NCI-H2171 (cell line): ENCODE measurements at places on chromosomes 4 and X.

DNA sequence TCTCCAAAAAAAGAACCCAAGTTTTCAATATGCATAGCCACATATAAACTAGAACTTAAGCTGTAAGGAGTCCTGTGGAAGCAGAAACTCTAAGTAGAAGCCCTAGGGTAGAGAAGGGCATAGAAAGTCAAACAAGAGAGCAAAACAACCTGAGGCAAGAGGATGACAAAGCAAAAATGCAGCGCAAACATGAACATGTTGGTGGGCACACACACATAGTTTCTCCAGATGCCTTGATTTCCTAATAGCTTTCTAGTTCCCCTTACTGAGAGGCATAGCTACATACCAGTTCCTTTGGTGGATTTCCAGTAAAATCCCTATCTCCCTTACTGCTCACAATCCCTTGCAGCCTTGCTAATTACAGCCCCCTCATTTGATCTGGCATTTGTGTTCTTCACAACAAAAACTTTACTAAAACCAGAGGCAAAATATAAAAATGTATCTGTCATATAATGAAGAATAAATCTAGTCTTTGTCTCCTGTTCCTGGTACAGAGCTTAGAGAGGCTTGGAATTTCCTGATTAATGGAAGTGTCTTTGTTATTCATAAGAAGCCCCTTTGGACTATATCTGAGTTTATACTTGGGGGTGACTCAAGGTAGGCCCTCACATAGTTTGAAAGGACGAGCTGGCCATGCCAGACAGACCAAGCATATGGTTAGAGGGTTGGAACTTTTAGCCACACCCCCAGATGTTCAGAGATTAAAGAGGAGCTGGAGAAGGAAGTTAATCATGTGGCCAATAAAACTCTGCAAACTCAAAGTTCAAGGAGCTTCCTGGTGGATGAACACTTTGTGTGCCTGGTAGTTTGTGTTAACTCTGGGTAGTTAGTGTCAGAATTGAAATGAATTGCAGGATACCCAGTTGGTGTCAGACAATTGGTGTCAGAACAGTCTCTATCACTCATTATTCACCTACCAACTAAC lies 52.7 kb upstream of the ZCCHC13 start:
- no peak for DNase-seq

DNA sequence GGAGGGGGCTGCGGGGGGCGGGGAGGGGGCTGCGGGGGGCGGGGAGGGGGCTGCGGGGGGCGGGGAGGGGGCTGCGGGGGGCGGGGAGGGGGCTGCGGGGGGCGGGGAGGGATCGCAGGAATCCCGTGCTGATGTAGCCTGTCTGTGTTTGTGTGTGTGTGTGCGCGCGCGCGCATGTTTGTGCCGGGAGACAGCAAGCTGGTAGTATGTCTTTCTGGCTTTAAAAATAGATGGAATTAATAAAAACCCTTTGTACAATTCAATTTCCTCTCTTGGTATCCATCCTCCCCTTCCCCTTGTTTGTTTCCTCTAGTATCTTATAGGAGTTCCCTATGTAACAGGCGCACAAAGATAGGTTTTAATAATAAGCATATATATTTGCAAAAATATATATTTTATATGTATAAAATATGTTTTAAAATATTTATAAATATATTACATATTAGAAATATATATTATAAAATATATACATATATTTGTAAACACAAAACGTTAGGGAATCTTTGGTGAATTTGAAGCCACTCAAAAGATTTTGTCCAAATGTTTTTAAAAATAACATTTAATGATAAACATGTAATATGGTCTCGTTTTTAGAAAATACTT lies 782 bp downstream of the ARHGAP24 start:
- DNase-seq, result no peak

DNA sequence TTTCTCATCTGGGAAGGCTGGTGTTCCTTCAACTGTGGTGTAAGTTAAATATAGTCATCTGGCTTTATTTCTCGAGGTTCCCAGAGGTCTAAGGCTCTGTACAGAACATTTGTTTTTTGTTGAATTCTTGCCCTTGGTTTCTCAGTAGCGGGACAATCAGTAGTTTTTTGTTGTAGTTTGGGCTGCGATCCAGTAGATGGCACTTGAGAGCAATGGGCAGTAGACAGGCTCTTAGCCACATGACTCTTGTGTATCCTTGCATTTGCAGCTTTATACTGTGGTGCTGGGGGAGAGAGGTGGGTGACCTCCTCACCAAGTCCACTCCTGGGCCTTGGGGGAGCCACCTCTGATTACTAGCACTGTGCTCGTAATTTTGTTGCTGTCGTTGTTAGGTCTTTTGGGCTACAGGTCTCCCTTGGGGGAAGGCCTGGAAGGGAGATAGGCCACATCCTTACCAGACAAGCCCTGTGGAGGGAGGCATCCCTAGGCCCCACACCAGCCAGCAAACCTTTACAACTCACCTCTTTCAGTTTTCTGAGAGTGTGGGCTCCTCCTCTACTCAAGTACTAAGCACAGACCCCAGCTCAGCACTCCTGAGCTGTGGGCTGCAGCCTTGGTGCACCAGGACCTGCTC lies 8.1 kb downstream of the ETDB start:
- DNase-seq, result no peak

DNA sequence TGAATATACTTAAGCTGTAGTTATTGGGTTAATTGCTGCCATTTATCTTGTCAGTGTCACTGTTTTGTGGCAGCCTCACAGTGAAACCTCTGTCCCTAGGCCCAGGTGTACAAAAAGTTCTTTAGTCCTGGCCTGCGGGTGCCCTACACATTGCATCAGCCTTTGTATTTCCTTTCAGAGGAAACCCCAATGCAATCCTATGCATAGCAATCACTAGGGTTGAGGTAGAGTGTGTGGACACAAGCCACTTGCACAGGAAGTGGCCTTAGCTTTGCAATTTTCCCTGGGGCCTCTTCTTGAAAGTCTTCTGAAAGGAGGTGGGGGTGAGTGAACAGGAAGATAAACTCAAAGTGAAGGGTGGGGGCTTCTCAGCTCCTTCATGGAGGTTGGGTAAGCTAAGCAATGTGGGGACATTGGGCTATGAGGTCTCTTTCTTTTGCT lies 27.8 kb downstream of the VSIG4 start:
- no peak for DNase-seq

DNA sequence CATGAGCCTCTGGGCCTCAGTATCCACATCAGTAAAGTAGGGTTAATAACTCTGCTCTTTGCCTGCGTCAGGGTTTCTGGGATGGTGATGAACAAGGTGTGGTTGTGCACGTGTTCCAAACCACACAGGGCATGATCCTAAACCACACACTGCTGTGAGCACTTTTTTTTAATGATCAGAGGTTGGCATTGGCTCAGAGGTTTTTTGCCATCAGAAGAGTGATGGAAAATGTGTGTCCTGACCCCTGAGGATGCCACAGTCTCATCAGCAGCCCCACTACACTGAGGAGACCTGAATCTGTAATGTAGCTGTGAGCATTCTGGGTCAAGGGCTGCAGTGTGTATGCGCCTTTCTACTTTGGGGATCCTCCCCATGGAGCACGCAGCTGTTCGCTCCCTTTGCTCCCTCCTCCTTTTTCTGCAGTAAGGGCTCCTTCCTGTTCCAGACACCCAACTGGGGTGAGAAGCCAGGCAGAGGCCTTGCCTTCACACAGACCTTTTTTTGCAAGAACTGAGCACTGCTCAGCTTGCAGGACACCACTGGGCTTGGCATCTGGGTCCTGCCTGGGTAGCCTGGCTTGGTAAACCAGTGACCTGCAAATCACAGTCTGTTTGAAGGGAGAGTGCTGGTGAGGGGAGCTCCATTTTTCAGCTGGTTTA lies 87.5 kb downstream of the MAMLD1 start:
- DNase-seq, result no peak

DNA sequence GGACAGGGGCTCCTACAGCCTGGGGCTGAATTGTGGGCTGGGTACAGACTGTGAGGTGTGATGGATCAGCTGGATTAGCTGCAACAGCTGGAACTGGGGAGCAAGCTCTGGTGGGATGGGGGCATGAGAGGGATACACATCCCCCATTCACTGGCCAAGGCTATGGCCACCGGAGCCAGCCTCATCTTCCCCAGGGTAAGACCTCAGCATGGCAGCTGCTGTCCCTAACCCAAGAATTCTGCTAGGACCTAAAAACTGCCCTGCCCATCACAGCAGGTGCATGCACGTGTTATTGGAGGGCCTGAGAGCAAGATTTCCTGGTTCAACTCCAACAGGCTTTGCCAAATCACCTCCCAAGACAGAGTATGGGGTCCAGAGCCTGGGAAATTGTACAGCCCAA lies 258.6 kb upstream of the AGTR2 start:
- DNase-seq, result no peak

DNA sequence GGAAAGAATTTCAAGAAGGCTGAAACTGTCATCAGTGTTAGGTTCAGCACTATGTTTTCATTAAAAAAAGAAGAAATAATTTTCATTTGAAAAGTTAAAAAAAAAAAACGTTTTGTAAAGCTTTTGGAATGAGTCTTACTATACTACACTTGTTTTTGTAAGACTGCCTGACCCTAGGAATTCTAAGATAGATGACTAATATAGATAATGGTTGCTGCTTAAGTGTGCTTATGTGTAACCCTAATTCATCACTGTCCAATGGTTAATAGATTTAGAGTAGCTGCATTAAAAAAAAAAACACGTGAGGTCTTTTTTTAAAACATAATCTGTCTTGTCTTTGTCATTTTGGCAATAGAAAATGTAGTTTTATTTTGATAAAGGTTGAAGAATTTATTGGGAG lies 323.2 kb downstream of the IL1RAPL1 start:
- no peak for DNase-seq

DNA sequence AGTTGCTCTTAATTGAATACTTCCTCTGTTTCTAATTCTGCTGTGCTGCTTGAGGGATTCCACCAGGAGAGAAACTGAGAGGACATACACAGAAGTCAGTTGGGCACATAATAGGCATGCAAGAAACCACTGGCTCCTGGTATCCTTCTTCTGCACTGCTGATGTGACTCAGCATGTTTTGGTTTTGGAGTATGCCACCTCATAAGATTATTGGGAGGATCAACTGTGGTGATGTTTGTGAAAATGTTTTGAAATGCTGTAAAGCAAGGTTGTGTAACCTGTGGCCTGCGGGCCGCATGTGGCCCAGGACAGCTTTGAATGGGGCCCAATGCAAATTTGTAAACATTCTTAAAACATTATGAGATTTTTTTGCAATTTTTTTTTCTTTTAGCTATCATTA lies 119.6 kb downstream of the GATB start:
- DNase-seq, result no peak

- no peak for DNase-seq
Measured at GRCh38 chr4:13794819-13795565, 167.5 kb upstream of the BOD1L1 start.
